Uterus (tissue), 4 donors: ENCODE measurements at places on chromosomes 2 and 18. TPM values are rescaled to one million over a fixed set of nuclear protein-coding genes. Genes with fewer than 3 reads are reported as not detected.

Gene AP1S3
- 2.0 TPM for total RNA-seq

Gene SCG2
- 0.95 TPM for total RNA-seq

Gene KCNS3
- total RNA-seq: 67.6 TPM

GRCh38 chr18:38790303-38790702 is 1224.7 kb upstream of the CELF4 start:
- no peak overlapping the region for H3K4me3 ChIP-seq
- H3K27me3 ChIP-seq: no peaks in the 10 kb centered on the region
- no peak for DNase-seq
- no peak overlapping the region for H3K27ac ChIP-seq
- no peaks in the 10 kb centered on the region for H3K4me1 ChIP-seq

GRCh38 chr18:8868779-8869415 is 163.5 kb downstream of the MTCL1 start:
- no peak for DNase-seq
- H3K27ac ChIP-seq: no peak overlapping the region
- H3K4me3 ChIP-seq: no peak overlapping the region
- H3K36me3 ChIP-seq: no peaks in the 10 kb centered on the region

DNA sequence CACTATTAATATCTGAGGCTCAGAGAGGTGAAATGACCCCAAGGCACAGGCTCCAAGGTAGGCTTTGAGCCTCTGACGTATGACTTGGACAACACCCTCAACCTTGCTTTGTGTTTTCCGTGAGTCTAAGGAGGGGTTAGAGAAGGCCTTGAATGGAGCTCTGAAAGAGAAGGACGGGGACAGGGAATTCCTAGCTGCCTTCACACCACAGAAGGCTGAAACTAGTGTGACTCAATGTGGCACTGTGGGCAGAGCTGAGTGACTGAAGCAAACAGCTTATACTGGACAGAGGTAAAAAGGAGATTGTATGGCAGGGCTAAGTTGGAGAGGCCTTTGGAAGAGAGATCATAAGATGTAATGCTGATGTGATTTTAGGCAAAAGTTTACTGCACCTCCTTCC is 3.5 kb upstream of the NCK2 start:
- H3K4me1 ChIP-seq: peaks cover 3% of the 10 kb centered on the region
- no peaks in the 10 kb centered on the region for H3K36me3 ChIP-seq

- H3K4me3 ChIP-seq: no peak overlapping the region
- H3K27me3 ChIP-seq: no peaks in the 10 kb centered on the region
- no peaks in the 10 kb centered on the region for H3K4me1 ChIP-seq
- no peak for DNase-seq
Measured at GRCh38 chr2:235951982-235952381, 216.2 kb downstream of the GBX2 start.

- no peak overlapping the region for H3K27ac ChIP-seq
- no peak overlapping the region for H3K4me3 ChIP-seq
- H3K4me1 ChIP-seq: no peaks in the 10 kb centered on the region
- H3K27me3 ChIP-seq: no peaks in the 10 kb centered on the region
Measured at GRCh38 chr2:199764273-199764800, 86.7 kb downstream of the FTCDNL1 start.

GRCh38 chr18:41034413-41034812 is 920.6 kb upstream of the PIK3C3 start:
- no peak overlapping the region for H3K27ac ChIP-seq
- no peaks in the 10 kb centered on the region for H3K27me3 ChIP-seq
- no peaks in the 10 kb centered on the region for H3K36me3 ChIP-seq

DNA sequence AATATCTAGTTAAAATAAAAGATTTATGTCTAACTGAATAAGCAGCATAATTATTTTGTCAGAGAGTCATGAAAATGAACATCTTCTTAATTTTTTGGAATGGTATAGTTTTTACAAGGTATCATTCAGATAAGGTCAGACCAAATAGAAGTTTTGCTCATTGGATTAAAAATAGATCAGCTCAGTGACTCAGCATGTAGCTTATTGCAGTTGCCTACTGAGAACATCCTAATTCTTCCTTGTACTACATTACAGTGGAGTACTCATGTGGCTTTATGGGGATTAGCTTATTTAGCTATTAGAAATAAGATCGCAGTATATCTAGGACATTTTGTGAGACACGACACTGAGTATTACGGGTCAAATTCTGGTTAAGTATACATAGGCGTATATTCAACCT is 38.2 kb upstream of the PPM1B start:
- H3K36me3 ChIP-seq: no peaks in the 10 kb centered on the region
- H3K4me3 ChIP-seq: no peak overlapping the region
- DNase-seq: no peak
- H3K27ac ChIP-seq: no peak overlapping the region
- no peaks in the 10 kb centered on the region for H3K4me1 ChIP-seq

- H3K27ac ChIP-seq: no peak overlapping the region
- no peak for DNase-seq
- H3K36me3 ChIP-seq: no peaks in the 10 kb centered on the region
- no peak overlapping the region for H3K4me3 ChIP-seq
- H3K4me1 ChIP-seq: peaks cover 13% of the 10 kb centered on the region
Measured at GRCh38 chr2:25309402-25309801, 32.3 kb downstream of the DNMT3A start.

GRCh38 chr2:203237346-203238238 is 1.2 kb upstream of the CYP20A1 start:
- no peaks in the 10 kb centered on the region for H3K36me3 ChIP-seq
- peak overlapping the region; percentile 83 for H3K4me3 ChIP-seq
- H3K4me1 ChIP-seq: no peaks in the 10 kb centered on the region
- H3K27ac ChIP-seq: peak overlapping the region; percentile 96
- DNase-seq: no peak
- H3K27me3 ChIP-seq: no peaks in the 10 kb centered on the region

- peak overlapping the region; percentile 70 for H3K27ac ChIP-seq
- no peak overlapping the region for H3K4me3 ChIP-seq
- DNase-seq: no peak
- no peaks in the 10 kb centered on the region for H3K4me1 ChIP-seq
Measured at GRCh38 chr2:85810371-85811179, 56.8 kb downstream of the ATOH8 start.
